Left ventricle myocardium inferior (tissue), 1 donor: ENCODE measurements at places on chromosomes 16 and 17. TPM values are rescaled to one million over a fixed set of nuclear protein-coding genes. Genes with fewer than 3 reads are reported as not detected.

DNA sequence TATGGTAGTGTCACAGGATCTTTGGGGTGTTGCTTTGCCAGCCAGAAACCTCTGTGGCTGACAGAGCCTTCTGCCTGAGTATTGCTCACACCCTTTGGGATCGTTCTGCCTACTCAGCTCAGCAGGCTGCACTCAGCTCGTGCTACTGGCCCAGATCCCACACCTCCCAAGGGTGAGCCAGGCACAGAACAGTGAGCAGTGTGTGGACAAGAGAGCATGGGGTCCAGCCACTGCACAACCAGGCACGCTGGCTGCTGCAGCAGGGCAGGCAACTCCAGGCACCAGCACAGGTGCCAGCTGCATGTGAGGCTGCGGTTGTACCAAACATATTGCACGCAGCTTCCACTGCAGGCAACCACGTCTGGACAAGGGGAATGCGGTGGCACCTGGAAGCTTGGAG is 84.9 kb downstream of the CYB561 start:
- H3K27ac ChIP-seq: no peak overlapping the region
- DNase-seq: no peak
- H3K36me3 ChIP-seq: peaks cover 4% of the 10 kb centered on the region
- H3K27me3 ChIP-seq: no peaks in the 10 kb centered on the region

GRCh38 chr16:68470461-68471150 is 22.3 kb upstream of the SMPD3 start:
- H3K27ac ChIP-seq: peak overlapping the region; percentile 66
- H3K27me3 ChIP-seq: no peaks in the 10 kb centered on the region
- H3K36me3 ChIP-seq: no peaks in the 10 kb centered on the region
- peaks cover 33% of the 10 kb centered on the region for H3K4me1 ChIP-seq
- peak; percentile 28 for DNase-seq

SLC5A11 gene
- 0.14 TPM for total RNA-seq

CRYBA1 gene
- total RNA-seq: not detected

CD300A gene
- total RNA-seq: 1.2 TPM
